ENCODE measurements at places on chromosomes 2 and 18.

- DNase-seq: no peak
Observed at GRCh38 chr2:38301340-38301968, 75.6 kb downstream of the ATL2 start.

DNA sequence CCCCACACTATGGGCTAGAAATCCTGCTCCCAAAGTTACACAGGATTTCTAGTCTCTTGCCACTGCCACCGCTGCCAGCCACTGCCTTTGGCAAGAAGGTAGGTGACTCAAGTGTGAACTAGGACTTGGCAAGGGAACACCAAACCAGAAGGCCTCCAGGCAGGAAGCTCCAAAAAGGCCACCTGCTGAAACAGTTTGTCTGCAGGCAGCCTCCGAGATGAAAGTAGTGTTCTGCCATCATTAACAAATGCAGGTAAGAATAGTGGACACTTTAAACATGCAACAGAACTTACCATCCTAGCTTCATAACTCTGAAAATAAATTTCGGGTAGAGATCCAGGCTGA, 3.9 kb downstream of the ANKRD44 start:
- peak; percentile 76 for DNase-seq

DNA sequence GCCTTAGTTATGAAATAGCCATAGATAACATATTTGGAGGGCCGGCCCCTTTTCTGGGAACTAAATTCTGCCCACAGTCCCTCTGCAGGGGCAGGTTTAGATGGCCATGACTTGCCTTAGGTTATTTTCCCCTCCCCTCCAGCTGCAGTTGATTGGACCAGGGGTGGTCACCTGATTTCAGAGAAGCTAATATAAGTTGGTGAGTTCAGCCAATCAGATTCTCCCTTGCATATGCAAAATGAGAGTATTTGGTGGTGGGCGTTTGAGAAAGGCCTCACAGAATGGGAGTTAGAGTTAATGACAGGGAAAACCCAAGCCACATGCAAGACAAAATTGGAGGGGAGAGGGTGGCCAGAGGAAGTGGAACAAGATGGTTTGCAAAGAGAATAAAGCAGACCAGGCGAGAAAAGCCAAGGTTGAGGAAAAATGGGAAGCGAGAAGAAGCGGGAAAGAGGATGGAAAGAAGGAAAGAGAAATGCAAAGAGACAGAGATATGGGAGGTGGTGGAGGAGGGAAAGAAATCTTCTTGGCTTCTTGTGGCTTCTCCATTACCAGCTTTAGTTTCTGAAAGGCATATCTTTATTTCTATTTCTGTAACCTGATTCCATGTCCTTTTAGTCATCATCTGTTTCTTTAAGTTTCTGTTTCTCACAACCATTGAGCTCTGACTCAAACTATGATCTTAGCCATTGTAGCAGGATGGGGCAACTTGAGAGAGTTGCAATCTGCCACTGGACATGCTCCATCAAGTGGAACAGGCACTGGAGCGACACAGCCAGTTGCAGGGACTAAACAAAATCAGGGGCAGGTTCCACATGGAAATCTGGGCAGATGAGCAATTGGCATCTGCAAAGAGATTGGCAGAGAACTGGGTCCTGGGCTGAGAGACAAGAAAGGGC, 108.1 kb upstream of the SIX3 start:
- no peak for DNase-seq

GRCh38 chr2:200188876-200189275, 117.6 kb upstream of the SPATS2L start:
- DNase-seq: no peak

DNA sequence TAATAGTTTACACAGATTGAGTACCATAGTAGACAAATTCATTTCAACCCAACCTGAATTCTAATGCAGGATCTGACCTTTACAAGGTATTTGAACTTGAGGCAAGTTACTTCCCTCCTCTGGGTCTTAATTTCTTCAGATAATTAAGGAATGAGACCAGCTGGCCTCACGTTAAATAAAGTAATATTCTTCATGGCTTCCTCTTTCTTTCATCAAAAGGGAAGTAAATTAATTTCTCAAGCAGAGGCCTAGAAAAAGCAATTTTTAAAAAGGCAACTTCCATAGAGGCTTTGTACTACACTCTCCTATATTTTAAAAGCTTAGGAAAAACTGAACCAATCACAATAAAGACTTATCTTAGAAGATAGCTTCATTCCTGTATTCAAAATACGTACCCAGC, 109.2 kb downstream of the EXOC6B start:
- DNase-seq: no peak

DNA sequence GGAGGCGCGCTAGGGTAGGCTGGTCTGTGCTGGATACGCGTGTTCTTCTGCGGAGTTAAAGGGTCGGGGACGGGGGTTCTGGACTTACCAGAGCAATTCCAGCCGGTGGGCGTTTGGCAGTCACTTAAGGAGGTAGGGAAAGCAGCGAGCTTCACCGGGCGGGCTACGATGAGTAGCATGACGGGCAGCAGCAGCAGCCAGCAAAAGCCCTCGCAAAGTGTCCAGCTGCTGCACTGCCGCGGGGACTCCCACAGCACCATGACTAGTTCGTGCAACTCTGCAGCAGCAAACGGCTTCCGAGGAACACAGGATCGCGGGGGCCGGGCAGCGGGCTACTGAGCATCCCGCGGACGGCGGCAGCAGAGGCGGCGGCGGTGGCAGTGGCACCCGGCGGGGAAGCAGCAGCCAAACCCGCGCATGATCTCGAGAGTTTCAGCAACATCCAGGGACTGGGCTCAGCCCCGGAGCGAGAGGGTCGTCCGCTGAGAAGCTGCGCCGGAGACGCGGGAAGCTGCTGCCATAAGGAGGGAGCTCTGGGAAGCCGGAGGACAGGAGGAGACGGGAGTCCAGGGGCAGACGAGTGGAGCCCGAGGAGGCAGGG, 368 bp downstream of the TMEFF2 start:
- DNase-seq: no peak

- no peak for DNase-seq
Observed at GRCh38 chr2:202034249-202035088, 814 bp downstream of the FZD7 start.

DNA sequence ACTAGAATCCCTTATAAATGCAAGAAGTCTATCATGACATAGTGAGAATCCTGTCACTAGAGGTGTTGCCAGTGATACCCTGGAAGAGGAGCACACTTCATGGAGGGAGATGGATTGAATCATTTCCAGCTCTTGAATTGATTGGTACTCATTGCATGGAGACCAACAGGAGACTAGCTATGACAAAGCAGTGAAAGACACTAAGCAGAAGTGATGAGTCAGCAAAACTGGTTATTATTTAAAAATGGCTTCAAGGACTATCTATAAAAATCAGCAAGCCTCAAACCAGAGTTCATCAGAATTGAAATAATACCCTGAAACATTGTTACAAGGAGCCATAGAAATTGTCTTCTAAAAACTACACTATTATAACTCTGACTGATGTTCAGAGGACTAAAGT, 200.3 kb downstream of the PDE11A start:
- DNase-seq: no peak

DNA sequence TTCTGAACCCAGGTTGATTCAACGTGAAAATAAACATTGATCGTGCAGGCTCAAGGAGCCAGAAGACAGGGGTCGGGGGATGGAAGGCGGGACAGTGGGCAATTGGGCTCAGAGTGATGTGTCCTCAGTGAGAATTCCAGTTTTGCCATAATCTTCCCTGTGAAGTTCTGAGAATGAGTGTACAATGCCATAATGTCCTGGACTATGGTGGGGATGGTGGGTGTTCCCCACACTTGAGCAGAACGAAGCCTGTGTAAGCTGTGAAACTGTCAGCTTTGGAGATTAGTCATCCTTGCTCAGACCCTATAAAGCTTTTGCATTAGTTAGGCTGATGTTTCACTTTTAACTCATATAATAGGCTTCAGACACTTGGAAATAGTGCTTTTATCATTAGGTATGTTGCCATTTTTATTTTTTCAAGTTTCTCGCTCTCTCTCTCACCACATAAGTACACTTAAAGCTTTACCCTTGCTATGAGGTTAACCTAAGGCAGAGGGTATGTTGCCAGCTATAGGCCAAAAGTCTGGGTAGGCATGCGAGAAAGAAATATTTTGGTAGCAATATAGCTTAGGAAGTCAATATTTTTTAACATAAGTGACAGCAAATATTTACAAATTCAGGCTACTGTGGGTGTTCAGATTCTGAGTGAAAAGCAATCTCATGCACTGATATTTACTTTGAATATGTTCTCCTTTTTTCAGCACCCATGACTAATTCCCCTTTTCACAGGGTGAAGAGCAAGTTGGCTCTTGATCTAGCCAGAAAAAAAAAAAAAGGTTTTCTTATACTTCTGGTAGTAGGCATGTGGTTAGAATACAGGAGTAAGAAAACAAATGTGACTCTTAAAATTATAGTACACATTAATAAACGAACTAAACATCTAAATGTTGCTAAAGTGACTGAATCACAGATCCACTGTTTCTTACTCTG, 47.2 kb downstream of the CDC42EP3 start:
- no peak for DNase-seq

- DNase-seq: no peak
Observed at GRCh38 chr2:18703555-18703954, 114.2 kb upstream of the NT5C1B start.

DNA sequence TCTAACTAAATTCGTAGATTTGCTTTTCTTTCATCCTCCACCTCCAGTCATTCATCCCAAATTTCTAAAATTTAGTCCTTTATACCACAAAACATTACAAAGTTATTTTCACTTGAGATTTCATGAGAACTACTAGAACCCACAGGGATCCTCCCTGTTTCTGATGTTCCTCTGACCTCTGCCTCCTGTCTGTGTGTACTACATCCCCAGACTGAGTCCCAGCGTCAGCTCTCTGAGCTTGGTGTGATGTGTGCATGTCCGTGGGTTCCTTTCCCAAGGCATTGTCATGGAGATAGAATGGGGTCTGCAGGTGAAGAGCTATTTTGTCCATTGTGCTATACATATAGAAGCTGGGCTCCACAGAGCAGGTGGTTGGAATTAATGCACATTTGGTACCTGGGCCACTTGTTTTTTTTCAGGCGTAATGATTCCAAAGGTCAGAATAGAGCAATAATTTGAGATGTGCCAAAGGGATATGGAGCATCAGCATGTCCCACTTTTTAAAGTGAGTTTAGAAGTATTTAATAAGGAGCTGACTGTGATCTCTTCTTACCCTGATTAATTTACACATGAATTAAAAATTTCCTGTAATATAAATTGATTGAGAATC, 151.2 kb upstream of the BOD1L2 start:
- DNase-seq: no peak

DNA sequence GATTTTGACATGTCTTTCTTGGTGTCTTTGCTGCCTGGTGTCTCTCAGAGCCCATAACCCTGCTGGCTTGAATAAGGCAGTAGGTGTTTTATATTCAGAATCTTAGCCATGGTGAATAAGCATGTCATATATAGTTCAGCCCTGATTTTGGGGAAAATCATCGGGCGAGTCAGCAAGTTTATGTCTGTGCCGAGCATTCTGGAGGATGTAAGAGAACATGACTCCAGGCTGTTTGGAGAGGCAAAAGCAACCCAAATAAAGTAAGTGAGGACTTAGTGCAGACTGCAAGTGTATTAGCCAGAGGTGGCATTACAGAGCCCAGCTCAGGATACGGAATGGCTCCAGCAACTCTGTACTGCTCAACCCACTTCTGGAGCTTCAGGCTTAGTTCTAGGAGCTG, 50.3 kb downstream of the TCF7L1 start:
- no peak for DNase-seq

DNA sequence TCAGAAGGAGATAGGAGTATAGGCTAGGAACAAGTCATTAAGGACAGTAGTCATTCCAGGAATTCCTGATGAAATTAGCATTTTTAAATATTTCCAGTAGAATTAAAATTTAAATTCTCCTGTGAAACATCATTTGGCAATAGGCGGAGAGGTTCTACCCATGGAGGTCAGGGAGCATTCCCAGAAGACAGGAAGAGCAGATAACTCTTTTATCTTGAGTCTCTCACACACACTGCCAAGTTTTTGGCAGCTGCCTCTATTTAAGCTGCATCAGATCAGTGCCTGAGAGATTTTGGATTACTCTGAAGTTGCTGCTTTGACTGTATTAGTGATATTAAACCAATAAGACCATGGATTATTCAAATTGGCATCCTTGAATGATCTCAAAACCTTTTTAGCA, 714.7 kb downstream of the EPHA4 start:
- no peak for DNase-seq

Data from NCI-H460 (cell line).